ENCODE measurements at places on chromosomes 3 and 15.

GRCh38 chr3:126133606-126134005 is 46.8 kb downstream of the ALDH1L1 start:
- peak; percentile 8 for DNase-seq

- no peak for DNase-seq
These were observed 27.6 kb upstream of the CNBP start for GRCh38 chr3:129211345-129211744.

GRCh38 chr3:150409512-150410310 is 1.6 kb downstream of the TSC22D2 start:
- peak; percentile 72 for DNase-seq

- DNase-seq: no peak
These were observed 307.9 kb upstream of the RBMS3 start for GRCh38 chr3:28972921-28973320.

Measured in uterus (tissue), 4 donors.